ENCODE measurements at places on chromosomes 1 and 21.

DNA sequence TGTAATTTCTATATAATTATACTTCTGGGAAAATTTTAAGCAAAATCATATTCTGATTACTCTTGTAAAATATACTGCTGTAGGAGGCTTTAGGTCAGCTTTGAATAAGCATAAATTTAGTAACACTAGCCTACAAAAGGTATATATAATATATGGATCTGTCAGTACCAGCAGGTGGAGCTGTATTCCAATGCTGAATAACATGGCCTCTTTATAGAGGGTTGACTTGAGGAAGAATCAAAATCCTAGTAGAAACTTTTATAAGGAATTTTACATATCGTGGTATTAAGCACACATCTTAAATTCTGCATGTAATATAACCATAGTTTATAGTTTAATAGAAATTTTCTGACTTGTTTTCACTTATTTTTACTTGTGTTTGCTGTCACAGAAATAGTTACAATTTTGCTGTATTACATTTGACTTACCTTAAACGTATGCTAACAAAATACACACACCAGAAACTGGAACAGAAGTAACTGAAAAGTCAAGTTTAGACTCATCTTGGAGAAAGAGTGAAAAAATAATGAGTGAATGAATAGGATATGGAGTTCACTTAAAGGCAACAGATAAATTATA, 79.3 kb downstream of the HMCN1 start:
- DNase-seq = no peak

- DNase-seq = peak; percentile 27
Observed at GRCh38 chr1:30058970-30059369, 664.4 kb downstream of the MATN1 start.

DNA sequence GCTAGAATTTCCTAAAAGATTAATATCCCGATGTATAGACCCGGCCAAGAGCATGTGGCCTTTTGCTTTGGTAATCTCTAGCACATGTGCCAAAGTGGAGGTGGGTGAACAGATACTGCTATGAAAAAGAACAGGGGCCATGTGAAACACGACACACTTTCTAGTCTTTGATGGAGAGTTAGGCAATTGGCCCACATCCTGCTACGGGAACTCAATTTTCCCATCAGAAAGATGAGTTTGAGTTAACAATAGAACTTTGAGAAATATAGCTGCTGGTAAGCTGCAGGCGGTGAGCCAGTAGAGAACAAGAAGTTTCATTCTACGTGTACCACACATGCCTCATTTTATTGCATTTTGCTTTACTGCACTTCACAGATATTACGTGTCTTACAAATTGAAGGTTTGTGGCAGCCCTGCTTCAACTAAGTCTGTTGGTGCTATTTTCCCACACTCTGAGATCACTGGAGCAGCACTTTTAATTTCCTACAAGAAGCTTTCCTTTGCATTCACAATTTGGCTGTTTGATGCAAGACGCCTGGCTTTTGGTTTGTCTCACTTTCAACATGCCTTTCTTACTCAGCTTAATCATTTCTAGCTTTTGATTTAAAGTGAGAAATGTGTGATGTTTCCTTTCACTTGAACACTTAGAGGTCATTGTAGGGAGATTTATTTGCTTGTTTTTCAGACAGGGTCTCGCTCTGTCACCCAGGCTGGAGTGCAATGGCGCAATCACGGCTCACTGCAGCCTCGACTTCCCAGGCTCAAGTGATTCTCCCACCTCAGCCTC, 46.3 kb downstream of the HTR6 start:
- DNase-seq = no peak

- DNase-seq = no peak
Observed at GRCh38 chr1:50095716-50096115, 13.0 kb upstream of the ELAVL4 start.

DNA sequence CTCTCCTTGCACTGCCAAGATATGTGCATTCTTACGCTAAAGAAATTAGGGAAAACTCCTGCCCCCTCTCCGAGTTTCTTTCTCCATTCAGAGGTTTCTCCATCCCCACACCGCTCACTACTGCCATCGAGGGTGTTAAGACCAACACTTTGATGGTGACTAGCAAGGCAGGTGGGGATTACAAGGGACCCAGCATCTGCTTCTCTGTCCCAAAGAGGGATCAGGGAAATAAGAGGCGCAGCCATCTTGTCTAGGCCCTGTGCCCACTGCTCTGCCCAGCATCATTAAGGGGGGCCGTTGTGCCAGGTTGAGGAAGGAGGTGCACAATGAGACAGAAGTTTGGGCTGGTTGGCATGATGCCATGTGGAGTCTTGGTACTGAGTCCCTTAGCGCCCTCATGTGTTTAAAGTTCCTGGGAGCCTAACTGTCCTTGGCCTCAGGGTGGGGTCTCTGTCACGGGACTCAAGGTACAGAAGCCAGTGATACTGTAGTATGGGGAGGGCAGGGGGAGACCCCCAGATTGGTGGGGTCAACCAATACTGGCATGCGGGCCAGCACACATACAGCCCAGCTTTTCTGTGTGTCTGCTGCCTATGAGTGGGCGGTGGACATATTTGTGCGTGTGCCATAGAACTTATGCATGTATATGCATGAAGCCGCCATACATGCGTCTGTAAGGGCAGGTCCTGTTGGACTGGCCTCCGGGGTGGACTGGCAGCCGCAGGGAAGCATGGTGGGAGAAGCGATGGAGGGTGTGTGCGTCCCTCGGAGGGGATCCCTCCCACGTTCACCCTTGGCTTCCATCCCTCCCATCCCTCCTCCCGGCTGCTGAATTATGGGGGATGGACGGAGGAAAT, 5.5 kb downstream of the EFNA3 start:
- DNase-seq = peak; percentile 43

DNA sequence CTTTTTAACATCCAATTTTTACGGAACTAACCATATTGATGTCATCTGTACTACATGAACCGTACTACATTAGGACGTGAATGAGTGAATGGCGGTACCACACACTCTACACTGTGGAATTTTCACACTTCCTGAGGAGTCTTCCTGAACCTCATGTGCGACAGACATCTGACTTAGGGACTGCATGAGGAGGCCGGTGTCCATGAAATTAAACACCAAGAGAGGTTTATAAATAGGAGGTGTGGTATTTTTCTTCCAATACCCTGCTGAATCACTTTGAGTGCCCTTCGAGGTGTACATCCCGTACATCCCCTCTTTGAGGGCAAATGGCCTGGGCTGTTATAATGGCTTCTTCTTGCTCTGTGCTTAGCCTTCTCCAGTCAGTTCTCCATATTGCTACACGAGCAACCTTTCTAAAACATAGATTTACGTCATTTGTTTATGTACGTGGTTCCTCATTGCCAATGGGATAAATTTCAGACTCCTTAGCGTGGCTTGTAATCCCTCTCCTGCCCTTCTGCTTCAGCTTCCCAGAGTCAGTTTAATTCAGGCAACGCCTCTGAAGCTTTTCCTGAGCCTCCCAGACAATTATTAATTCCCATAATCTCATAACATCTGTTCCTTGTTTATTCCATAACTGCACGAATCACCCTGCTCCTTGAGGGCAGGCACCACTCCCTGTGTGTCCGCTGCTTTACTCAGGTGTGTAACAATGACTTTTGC, 9.4 kb downstream of the ST3GAL3 start:
- DNase-seq = no peak

GRCh38 chr1:8284127-8284526, 33.8 kb upstream of the SLC45A1 start:
- DNase-seq = no peak

DNA sequence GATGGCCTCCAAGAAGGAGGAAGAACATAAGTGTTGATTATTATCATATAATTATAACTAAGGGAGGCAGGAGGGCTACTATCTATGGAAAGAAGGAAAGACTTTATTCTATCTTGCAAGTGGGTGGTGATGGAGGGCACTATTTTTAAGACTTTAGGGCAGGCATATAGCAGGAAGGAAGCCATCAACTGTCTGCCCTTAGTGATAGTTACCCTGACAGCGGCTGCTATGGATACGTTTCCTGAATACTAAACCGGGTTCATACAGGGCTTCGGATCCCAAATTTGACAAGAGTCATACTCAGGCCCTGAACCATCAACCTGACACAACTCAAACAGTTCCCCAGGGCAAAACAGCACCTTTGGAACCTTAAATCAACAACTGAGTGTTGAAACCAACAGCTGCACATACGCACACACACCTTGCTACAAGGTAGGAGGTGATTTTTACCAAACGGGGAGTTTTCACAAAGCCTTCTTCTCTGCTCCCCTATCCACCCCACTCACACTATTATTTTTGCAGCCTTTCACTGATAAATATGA, 397.2 kb downstream of the OMA1 start:
- no peak for DNase-seq

- DNase-seq = peak; percentile 84
Observed at GRCh38 chr1:19597496-19598309, 46.4 kb upstream of the NBL1 start.

DNA sequence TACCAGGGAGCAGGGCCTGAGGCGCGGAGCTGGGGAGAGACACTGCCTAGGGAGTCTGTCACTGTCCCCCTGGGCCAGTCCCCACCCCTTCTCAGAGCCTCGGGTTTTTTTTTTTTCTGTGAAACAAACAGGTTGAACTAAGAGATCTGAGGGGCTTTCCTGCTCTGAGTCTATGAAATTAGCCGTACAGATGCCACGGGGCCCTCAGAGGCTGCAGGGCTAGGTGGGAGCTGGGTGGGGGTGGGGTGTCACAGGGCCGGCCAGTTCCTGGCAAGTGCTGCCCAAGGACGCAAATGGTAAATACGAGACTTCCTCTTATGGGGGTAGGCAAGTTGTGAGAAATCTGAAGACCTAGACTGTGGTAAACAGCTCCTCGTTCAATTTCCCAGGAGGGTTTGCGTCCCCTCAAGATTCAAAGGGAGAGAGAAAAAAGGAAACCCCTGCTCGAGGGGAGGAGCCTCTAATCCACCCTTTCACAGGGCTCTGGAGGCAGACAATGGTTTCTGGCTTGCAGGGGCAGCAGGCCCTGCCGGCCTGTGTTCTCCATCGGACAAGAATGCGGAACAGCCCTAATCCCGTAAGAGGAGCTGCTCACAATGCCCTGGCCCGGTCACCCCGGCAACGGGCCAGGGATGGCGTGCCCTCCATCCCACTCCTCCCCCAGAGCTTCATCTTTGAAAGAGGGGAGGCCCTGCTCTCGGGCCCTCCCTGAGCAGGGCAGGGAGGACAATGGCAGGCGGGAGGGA, 7.8 kb downstream of the NUAK2 start:
- peak; percentile 41 for DNase-seq

GRCh38 chr1:100250264-100250663, 630 bp upstream of the DBT start:
- DNase-seq = no peak

DNA sequence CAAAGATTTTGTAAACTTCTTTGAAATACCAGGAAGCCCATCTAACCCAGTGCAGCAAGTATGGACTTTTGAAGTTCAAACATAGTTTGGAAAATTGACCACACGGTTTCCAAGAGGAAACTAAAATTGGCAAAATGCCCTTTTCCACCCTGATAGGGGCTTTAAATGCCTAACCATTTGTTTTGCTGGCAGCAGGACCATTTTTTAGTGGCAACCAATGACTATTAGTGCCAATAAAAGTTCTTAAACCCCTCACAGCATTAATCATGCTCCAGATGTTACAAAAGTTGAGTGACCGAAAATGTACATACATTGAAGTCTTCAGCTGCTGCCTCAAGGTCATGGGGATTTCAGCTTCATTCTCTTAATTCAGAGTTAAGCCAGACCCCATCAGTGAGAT, 46.4 kb upstream of the ENAH start:
- no peak for DNase-seq

- no peak for DNase-seq
Observed at GRCh38 chr1:213231795-213232231, 180.8 kb downstream of the RPS6KC1 start.

- DNase-seq = no peak
Observed at GRCh38 chr1:22670352-22670975, 17.4 kb downstream of the C1QB start.

GRCh38 chr1:36479505-36480051, 3.1 kb downstream of the CSF3R start:
- peak; percentile 32 for DNase-seq

GRCh38 chr1:75134647-75135572, 722 bp downstream of the LHX8 start:
- no peak for DNase-seq

- DNase-seq = peak; percentile 12
Observed at GRCh38 chr1:116288201-116288598, 84.8 kb upstream of the ATP1A1 start.

DNA sequence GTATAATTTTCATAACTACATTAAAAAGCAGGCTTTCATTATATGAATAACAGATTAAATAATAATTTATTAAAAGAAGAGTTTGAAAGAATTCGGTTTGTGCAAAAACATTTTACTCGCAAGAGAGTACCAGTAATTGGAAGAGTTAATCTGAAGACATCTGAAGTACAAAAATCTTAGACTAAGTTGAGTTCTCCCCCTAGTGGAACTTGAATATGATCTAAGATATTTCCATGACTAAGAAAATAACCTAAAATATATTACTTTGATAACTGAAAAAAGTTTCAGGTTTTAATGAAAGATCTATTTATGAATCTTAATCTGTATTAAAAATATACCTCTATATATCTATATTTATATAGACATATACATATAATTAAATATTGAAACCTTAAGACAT, 112.5 kb upstream of the GFI1 start:
- peak; percentile 36 for DNase-seq

DNA sequence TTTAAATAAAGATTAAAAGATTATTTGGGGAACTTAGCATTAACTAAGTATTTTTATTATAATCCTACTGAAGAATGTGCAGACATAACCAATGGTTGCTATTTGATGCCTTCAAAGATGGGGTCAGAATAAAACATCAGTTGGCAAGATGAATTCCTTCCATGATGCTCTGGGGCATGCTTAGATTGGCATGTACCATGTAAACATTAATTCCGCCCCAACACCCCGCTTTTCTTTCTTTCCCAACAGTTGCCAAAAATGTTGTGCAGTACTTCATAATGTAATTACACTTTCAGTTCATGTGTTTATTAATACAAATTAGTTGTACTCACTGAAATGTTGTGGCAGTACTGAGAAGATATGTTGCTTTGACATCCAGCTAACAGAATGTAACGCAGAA, 82.6 kb downstream of the SPAG17 start:
- no peak for DNase-seq

- no peak for DNase-seq
Observed at GRCh38 chr1:19815801-19816736, 986 bp upstream of the RNF186 start.

DNA sequence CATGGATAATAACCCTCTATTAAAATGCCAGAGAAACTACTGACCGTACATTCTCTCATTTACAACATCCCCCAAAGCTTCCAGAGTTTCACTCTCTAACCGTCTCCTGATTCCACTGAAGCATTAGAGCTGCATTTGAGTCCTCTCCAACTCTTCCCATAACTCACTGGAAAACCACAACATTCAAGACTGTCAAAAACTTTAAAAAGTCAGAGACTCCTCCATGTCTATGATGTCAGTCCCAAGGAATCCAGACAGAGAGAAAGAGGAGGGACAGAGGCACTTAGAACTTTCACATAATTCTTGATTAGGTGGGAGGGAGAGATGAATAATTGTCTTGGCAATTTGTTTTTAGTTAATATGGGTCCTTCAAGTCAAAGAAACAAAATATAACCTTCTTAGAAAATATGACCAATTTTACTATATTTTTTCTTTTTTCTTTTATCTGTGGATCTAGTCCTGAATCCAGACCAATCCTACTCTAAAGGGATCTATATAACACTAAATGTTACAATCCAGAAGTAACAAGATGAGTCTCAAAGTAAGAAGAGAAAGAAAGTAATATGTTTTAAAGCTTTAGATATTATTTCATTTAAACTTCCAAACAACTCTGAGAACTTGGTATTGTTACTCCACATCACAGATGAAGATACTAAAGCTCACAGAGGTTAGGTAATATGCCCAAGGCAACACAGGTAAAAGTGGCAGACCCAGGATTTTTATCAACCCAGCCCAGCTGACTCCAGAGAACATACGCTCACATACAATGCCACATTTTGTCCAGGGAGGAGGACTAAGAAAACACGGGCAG, 23.8 kb downstream of the OTUD7B start:
- no peak for DNase-seq
